ENCODE measurements at places on chromosomes 5 and 9.

DNA sequence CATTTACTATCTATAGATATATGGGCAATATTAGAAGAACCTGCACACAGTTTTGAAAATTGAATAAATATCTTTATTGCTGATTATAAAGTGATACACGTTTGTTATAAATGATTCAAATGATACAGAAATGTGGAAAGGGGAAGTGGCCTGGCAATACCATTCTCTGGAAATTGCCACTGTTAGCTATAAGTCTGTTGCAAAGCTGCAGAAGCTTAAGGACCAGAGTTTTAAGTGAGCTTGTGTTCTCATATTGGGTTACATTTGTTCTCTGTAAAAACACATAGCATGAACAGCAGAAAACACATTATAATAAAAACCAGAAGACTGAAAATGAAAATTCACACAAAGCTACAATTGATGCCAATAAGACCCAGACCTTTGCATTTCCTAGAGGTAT lies 59.6 kb downstream of the RASGRF2 start:
- no peak for DNase-seq

GRCh38 chr9:94159069-94159939 lies 75.0 kb downstream of the PTPDC1 start:
- DNase-seq: no peak

DNA sequence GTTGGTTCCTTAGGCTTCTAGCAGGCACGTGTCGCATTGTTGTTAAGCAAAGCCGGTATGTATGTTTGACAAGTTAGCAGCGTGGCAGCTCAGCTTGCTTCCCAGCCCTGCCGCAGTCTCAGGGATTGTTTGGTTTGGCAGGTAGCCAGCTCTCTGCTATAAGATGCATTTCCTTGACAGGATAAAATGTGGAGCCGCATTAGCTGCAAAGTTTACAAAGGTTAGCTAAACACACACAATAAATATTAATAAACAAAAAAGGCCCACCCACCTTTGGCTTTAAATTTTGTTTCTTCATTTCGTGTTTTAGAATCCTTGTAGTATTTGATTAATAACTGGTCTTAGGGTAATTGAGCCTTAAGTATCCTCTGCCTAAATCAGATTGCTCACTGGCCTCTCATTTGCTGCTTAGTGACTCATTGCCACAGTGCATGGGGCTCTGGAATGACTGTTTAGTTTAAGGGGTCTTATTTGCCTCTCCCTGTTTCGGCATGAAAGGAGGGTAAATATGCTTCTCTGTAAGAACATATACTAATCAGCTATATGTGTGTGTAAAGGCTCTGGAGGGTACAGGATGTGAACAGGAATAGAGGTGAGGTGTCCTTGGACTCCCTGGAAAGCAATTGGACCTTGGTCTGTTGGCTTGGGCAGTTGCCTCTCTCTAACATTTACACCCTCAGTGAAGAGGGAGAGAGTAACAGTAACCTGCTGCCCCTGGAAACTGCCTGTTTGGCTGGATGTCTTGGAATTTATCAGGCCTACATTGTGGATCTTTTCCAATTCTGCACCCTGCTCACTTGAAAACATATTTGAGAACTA lies 122.0 kb downstream of the GDNF start:
- DNase-seq: no peak

- DNase-seq: no peak
Measured at GRCh38 chr9:127561491-127562278, 50.4 kb upstream of the STXBP1 start.

DNA sequence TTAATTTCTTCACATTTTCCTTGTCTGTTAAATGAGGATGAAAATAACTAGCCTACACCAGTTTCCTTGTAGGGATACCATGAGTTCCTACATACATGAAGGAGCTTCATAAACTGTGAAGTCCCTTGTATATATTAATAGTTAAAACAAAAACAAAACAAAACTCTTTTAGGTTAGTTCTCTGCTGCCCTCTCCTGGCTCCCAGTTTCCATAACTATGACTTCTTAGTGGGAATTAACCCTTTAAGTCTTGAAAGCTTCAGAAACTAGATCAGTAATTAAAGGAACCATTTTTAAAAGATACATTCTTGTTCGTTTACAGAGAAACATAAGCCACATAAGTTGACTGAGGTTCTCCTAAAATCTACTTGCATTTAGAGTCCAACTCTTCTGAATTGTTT lies 500.0 kb upstream of the C9orf72 start:
- DNase-seq: no peak

- DNase-seq: no peak
Measured at GRCh38 chr9:135070198-135070951, 17.1 kb upstream of the OLFM1 start.

- peak; percentile 41 for DNase-seq
Measured at GRCh38 chr5:172417983-172418630, 36.2 kb downstream of the SH3PXD2B start.

DNA sequence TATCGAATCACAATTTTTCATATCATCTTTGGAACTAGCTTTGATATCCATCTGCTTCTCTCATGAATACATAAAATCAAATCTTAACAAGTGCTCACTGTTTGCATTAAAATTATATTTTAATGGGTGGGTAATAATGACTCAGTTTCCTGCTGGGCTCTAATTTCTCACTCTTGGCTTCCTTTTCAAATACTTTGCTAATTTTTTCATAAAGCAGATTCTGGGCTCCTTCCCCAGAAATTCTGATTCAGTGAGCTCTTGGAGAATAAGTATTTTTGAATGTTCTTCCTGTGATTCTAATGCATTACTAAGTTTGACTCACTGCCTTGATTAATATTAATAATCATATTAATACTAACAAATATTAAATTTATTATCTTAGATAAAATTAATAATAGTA lies 48.9 kb downstream of the YIPF5 start:
- DNase-seq: no peak

DNA sequence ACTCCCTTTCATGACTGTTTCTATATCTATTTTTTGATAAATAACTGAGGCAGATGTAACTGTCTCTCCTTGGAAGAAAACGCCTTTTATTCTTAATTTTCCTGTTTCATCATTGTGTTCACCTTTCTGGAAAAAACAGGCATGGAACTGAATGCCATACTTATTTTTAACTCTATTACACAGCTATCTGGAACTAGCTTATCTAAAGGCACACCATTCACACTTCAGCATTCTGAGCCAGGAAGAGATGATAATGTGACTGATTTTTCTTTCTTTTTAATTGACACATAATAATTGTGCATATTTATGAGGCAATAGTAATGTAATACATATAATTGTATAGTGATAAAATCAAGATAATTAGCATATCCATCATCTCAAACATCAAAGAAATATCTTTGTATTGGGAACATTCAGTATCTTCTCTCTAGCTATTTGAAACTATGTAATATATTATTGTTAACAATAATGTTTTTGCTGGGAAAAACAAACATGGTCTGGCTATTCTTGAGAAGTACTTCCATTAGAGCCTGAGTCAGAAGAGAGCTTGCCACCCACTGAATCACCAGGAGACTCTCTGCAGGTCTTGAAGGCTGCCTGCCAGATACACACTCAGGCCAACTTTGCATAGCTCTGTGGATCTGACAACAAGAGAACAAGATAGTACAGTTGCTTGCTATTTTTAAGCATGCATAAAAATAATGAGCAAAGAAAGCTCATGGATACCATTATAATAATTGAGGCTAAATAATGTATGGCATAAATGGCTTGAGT lies 501.0 kb upstream of the EDIL3 start:
- no peak for DNase-seq

- DNase-seq: no peak
Measured at GRCh38 chr5:132776131-132776937, 705 bp downstream of the SEPTIN8 start.

- DNase-seq: no peak
Measured at GRCh38 chr5:34552686-34553085, 103.4 kb upstream of the RAI14 start.

DNA sequence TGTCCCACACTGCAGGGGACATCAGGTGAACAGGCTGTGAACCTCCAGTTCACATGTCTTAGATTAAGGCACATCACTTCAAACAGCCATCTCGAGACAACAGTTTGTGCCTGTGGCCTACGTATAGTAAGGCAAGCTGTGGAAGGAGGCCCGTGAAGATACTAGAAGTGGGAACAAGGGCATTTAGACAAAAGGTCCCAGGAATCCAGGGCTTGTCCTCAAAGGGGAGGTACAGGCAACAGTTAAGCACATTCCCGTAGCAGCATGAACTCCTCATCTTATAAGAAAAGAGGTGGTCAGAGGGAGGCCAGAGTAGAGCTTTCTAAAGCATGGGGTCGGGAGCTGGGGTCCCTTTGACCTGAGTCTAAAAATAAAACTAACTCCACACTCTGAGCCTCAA lies 122.5 kb upstream of the TRPM3 start:
- no peak for DNase-seq

- DNase-seq: no peak
Measured at GRCh38 chr5:126189862-126190261, 233.3 kb upstream of the GRAMD2B start.

DNA sequence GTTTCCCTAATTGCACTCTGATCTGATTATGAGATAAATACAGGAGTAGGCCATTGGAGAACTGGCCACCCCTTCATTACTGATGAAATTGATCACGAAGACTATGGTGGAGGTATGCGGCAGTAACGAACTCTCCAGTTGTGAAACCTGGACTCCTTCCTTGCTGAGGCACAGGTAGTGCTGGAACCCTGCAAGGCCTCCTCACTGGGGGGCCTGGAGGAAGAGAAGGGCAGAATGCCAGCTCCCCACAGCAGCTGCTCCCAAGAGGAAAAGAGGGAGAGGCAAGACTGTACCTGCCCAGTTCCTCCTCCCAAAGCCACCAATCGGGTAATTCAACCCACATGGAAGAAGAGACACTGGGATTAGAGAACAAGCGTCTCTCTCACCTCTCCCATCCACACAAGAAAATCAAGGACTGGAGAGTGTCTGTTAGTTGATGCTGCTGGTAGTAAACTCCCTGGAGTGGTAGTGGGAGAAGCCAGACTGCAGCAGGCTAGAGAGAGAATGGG lies 19.1 kb upstream of the TRIO start:
- DNase-seq: no peak

DNA sequence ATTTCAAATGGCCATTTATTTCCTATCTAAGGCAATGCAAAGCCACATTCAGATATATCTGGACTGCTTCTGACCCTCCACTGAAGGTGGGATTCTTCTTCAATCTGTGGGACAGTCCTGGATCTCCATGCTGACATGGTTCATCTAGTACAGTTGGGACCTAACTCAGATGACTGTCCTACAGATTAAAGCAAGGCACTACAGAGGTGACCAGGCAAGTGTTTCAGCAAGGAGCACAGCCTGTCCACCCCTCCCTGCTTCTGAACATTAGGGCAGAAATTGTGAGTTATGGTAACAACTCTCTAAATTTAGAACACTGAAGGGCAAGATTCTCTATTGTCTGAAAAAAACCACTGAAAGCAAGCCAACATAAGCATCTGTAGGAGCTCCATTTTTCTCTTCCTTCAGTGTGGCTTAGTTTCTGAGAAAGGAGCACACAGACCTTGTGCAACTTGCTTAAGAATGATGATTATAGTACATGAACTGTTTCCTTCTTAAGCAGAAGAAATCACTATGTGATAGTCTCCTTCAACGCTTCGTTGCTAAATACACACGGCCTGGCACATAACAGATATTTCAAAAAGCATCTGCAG lies 62.9 kb upstream of the BARX1 start:
- no peak for DNase-seq

DNA sequence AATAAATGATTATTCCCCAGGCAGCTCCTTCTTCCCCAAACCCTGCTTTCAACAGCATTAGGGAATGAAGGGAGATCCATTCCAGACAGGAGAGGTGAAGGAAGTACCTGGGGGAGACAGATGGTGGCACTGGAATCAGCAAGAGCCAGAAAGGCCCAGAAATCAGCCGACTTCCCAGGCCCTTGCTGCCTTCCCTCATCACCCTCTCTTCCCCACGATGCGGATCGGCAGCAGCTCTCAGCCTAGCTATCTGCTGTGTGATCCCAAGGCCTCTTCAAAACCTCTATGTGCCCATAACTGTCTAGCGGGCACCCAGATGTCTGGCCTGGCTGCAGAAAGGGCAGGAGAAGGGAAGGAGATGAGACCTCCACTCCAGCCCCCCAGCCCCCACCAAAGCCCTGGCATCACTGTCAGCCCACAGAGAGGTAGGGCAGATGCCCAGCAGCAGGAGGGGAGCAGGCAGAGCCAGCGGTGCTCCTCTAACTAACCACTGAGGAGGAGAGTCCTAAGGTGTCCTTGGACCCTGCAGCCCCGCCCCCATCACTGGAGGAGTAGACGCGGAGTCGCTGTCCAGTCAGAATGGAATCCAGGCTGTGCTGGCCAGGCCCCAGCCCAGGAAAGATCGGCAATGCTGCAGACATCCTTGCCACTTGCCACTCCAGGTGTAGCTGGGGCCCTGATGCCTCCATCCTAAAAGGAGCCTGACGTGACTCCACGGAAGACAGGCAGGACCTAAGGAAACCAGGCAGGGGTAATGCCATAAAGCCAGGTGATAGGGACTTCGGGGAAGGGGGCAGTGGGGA lies 12.7 kb downstream of the CNTFR start:
- no peak for DNase-seq

GRCh38 chr5:169022718-169023117 lies 278.2 kb downstream of the SLIT3 start:
- no peak for DNase-seq

DNA sequence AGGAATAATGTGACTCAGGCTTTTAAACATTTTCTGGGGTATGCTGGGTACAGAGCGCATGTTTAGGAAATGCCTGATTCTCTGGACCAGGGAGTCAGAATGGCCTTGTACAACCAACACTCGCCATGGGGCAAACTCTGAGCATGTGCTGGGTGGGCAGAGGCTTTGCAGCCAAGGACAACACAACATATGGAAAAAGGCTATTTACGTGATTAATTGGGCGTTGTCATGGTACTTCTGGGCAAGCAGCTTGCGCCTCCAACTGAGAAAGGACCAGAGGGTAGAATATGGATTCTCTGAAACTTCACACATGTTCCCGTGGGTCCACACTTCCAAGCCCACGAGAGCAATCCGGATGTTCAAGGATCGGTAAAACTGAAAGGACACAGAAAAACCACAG lies 49.1 kb downstream of the NIPAL4 start:
- no peak for DNase-seq

- DNase-seq: no peak
Measured at GRCh38 chr9:134883040-134883782, 2.6 kb downstream of the FCN2 start.

DNA sequence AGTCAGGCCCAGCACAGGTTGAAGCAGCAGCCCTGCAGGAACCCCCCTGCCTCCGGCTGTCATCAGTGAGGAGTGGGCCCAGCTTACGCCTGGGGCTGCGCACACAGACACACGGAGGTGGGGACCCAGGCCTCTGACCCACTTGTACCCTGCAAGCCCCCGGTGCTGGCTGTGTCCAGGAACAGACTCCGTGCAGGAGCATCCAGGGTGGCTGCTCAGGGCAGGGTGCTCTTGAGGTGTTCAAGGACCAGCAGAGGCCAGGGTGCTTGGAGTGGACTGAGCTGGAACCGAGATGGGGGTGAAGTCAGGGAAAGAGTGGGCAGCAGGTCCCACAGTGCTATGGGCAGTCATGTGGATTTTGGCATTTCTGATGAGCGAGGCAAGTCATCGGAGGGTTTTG lies 199.5 kb downstream of the CACNA1B start:
- no peak for DNase-seq

Measured in anterior cingulate cortex (tissue), 58 donors.